ENCODE measurements at places on chromosomes 4 and X. TPM values are rescaled to one million over a fixed set of nuclear protein-coding genes. Genes with fewer than 3 reads are reported as not detected.

MAP3K15 gene
- total RNA-seq: 0.06 TPM

PRIMPOL gene
- 6.8 TPM for total RNA-seq

CT47B1 gene
- total RNA-seq: not detected

EGFL6 gene
- total RNA-seq: not detected

CTSO gene
- total RNA-seq: 5.5 TPM

APBB2 gene
- 79.8 TPM for total RNA-seq

All from bladder microvascular endothelial cell (primary cell).